HAP-1 (cell line): ENCODE measurements at places on chromosomes 7 and 10.

DNA sequence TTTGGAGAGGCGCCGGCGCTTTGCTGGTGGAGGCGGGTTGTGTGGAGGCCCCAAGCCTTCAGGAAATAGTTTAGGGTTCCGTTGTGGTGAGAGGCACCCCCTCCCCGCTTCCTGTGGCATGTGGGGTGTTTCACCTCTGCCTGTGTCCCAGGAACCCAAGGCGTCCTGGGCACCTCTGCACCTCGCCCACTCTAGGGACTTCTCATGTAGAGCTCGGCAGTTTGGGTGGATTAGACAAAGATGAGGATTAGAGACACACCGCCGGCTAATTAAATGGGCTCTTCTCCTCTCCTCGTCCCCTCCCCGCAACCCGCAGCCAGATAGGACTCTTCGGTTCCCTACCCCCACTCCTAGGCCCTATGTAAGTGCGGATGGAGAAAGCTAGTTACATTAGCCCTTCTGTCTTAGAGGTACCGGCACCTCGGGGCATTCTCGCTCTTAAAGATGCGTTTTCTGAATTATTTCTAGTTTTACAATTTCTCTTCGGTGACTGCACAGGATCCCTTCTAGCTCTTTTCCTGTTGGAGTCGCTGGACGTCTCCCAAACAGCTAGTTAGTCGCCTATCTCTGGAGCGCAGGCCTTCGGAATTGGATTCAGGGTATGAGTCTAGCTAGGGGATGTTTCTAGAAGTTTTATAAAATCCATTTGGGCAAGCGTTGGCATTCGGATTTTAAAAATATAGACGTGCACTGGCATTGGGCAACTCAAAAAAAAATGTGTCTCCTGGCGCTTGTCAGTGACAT is 7.8 kb downstream of the PTF1A start:
- DNase-seq = no peak

GRCh38 chr7:47299496-47299895 is 282.4 kb downstream of the TNS3 start:
- no peak for DNase-seq

DNA sequence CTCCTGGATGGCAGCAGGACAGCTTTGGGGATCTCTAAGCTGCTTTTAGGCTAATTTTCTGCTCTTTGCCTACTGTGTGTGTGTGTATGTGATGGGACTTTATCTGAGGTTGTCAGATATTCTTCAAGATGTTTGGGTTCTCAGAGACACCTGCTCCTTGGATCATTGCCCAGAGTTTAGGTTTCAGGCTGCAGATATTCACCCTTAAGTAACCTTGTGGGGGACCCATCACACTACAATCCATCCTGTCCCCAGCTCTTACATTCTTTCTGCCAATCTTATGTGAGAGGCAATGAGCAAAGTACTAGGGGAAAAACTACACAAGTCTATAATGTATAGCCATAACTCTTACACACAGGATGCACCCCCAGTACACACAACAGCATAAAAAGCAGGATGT is 263.0 kb upstream of the ZWINT start:
- DNase-seq = no peak

- no peak for DNase-seq
Observed at GRCh38 chr10:110115784-110116520, 91.5 kb upstream of the MXI1 start.

DNA sequence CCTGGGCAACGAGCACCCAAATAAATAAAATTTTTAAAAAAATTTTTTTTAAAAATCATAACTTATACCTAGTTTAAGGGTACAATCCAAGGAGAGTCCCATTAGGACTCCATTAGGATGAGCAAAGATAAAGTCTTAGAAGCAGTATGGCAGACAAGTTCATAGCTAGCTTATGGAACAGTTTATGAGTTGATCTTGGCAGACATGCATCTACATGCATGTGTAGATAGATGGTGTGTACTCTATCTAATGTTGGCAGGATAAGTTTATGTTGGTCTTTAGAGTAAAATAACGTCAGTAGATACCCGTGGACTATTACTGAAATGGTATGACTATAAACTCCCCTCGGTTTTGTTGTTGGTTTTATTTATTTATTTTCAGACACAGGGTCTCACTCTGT is 40.2 kb downstream of the NSUN6 start:
- DNase-seq = no peak

DNA sequence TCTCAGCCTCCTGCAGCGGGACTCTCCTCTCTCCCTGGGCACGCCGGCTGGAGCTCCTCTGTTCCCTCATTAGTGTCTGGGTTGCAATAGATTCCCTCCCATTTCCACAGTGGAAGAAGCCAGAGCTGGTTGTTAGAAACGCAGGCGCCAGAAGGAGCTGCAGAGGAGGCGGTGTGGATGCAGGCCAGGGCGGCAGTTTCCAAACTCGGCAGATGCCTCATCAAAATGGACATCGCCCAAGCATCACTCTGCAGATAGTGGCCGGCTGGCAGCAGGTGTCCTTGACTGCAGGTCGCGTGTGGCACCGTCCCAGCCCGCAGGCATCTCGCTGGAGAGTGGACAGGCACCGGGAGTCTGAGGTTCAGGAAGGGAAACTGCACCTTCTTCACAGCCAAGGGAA is 201.8 kb downstream of the TCERG1L start:
- DNase-seq = no peak

- DNase-seq = no peak
Observed at GRCh38 chr7:604884-605531, 85.4 kb upstream of the PDGFA start.

- no peak for DNase-seq
Observed at GRCh38 chr7:256461-256940, 33.5 kb upstream of the FOXL3 start.

GRCh38 chr10:95397747-95398146 is 106.9 kb upstream of the PDLIM1 start:
- no peak for DNase-seq

DNA sequence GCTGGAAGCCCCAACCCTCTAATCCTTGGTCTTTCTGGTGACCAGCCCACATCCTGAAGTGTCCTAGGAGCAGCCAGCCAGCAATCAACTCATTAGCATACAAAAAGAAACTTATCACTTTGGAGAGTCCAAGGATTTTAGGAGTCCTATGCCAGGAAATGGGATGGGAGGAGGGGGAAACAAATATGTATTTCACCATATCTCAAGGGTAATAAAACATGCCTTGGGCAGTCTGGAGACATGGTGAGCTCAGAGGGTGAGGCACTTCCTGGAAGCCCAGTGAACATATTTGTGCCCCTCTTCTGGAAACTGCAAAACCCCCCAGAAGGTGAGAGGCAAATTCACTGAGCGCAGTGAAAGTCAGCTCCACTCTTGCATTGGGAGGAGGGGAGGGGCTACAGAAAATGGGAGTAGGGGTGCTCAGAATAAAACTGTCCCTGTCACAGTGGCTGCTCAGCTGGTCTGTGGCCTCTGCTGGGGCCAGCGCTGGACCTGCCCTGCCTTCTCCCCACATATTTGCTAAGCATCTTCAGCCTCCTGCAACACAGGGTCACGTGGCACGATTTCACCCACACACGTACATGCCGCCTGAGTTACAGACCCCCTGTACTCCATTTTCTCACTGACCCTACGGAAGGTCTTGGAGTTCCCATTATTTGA is 17.7 kb upstream of the ZMIZ1 start:
- DNase-seq = no peak

DNA sequence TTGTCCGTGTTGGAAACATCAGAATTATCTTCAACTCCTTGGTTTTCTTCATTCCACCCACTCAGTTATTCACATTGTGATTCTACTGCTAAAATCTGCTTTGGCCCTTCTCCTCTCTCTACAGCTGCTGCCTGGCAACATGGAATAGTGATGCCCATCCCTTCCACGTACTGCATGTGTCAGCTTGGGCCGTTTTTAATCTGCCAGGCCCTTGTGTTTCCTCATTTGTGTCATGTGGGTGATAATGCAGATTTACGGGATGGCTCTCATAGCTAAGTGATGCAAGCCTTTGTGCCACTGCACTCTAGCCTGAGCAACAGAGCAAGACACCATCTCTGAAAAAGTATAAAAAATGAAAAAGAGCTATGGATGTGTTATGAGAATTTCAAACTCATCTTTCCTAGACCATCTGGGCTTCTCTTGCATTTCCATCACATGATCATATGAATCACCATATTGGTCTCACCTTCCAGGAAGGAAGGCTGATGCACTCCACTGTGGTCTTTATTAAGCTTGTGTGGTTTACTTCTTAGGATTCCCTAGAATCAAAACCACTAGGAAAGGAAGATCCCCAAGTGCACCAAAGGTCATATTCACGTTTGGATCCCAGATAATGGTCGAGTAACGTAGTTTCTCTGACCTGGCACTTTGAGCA is 20.6 kb upstream of the CELF2 start:
- no peak for DNase-seq

- no peak for DNase-seq
Observed at GRCh38 chr7:114048386-114049235, 129.8 kb upstream of the PPP1R3A start.

GRCh38 chr7:115724400-115725056 is 306.0 kb downstream of the TFEC start:
- peak; percentile 24 for DNase-seq

DNA sequence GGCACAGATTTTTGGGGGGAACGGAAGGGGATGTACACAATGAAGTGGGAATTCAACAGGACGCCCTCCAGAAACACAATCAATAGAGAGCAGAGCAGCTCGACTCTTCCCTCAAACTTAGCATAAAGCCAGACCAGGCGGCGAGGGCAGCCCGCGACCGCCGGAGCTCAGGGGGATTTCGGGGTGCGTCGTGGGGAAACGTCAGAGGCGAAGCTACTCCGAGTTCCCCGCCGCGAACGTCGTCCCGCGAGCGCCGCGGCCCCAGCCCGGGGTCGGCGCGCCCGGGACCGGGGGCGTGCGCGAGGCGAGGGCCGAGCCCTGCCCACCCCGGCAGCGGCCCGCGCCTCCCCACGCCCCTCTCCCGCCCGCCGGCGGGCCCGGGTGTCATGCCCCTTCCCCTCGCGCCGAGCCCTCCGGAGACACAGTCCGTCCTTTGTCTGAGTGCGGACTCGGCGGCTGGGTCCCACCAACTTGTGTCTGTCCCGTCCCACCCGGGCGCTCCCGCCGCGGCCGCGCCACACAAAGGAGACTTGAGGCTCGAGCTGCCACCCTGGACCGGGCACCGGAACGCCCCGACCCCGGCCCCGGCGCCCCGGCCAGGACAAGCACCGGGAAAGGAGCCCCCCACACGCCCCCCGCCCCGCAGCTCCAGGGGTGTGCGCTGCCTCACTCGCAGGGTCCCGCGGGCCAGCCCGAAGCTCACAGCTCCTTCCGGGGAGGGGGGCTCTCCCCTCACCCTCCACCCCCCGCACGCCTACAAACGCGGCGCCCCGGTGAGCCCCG is 634 bp downstream of the EZH2 start:
- DNase-seq = peak; percentile 61

DNA sequence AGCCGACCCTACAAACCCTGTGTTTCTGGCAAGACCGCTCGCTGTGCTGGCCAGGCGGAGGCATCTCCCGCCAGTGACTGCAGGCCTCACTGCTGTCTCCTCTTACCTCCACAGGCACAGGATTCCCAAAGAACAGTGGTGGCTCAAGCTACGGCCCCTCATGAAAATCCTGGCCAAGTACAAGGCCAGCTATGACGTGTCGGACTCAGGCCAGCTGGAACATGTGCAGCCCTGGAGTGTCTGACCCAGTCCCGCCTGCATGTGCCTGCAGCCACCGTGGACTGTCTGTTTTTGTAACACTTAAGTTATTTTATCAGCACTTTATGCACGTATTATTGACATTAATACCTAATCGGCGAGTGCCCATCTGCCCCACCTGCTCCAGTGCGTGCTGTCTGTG is 36.2 kb downstream of the PITRM1 start:
- no peak for DNase-seq

DNA sequence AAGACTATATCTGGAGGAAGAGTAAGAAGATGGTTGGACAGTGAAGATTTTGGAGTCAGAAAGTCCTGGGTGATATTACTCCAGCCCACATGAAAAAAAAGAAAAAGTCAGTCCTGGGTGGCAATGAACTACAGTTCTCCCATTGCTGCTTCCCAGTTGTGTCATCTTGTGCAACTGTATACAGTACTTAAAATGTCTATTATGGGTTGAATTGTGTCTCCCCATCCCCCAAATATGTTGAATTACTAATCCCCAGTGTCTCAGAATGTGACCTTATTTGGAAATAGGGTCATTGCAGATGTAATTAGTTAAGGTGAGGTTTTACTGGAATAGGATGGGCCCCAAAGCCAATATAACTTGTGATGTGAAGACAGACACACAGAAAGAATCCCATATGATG is 15.6 kb downstream of the SEC23IP start:
- DNase-seq = no peak

DNA sequence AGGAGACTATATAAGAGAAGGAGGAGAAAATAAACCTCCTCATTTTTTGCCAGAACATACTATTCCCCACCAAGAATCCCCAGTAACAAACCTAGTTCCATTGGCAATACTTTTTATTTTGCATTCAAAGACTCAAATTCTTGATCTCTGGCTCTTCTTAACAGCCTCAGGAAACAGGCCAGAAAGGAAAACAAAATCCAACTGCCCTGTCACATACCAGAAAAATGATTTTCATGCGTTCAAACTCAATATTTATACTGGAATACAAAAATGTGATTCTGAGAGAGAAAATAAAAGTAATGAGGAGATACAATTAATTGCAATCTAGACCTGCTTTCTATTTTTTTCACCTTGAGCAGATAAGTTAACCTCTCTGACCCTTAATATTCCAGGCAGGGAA is 435.9 kb upstream of the AUTS2 start:
- DNase-seq = no peak

- DNase-seq = no peak
Observed at GRCh38 chr10:81708416-81708815, 166.6 kb upstream of the NRG3 start.

- DNase-seq = no peak
Observed at GRCh38 chr10:110445871-110446270, 51.8 kb upstream of the DUSP5 start.

- peak; percentile 8 for DNase-seq
Observed at GRCh38 chr7:40680657-40681056, 545.9 kb downstream of the SUGCT start.

- DNase-seq = no peak
Observed at GRCh38 chr10:43065761-43066160, 11.1 kb upstream of the RET start.

- peak; percentile 69 for DNase-seq
Observed at GRCh38 chr10:75209921-75210281, 695 bp upstream of the VDAC2 start.

DNA sequence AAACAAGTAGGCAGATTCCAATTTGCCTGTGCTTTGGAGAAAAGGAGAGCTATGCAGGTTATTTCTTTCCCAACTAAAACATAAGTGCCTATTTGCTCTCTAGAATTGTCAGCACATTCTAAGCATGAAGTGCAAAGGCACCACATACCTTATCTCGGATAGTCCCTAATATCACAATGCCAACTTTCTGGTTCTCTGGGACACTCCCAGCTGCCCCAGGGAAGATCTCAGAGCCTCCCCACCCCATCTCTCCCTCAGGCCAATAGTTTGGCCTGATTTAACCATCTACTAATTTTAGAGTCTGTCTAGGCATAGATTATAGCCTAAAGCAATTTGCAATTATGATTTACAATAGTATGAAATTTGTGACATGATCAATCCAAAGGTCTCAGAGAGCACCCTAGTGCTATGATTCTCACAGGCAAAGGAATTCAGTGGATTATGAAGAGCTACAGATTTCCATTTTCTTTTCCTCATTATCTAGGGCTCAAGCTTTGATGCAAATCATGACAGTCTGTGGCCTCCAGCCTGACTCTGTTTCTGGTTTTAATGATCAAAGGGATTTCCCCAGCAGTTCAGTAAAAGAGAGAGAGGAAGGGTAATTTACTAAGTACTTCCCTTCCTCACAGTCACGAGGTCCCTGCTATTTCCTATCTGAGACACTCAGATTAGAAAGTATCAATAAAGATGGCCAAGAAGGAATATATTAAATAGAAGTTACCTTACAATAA is 29.0 kb upstream of the IL6 start:
- DNase-seq = no peak

- DNase-seq = no peak
Observed at GRCh38 chr7:88357294-88357693, 50.6 kb upstream of the STEAP4 start.
